ENCODE measurements at places on chromosomes 5 and 9.

DNA sequence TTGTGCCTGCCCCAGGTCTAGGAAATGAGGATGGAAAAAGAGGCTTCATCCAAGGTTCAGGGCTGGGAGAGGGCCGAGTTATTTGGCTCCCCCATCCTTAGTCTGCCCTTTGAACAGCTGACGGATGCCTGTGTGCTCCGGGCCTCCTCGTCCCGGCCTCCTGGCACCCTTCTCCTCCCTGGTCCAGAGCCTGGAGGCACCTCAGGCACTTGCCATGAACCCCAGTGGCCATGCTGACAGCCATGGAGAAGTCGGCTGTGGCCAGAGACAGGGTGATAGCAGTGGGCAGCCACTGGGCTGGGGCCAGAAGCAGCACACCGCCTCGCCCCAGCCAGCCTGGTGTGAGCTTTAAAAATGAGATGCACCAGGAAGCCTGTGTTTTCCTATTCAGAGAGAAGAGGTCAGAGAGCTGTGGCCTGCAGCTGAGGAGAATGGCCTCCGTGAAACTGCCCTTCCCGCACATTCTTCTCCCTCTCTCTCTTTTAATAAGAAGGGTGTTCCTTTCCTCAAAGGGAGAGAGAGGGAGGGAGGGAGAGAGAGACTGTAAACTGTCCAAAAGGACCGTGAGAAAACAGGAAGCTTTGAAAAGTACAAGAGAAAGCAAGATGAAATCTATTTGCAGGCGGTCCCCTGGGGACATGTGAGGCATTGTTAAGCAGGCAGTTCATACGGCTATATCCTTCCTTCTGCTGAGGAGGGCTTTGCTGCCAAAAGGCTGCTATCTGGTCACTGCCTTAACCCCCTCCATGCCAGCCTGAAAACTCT is 55.3 kb downstream of the ZNF366 start:
- DNase-seq = no peak

GRCh38 chr5:112348387-112348786 is 70.7 kb downstream of the EPB41L4A start:
- no peak for DNase-seq

DNA sequence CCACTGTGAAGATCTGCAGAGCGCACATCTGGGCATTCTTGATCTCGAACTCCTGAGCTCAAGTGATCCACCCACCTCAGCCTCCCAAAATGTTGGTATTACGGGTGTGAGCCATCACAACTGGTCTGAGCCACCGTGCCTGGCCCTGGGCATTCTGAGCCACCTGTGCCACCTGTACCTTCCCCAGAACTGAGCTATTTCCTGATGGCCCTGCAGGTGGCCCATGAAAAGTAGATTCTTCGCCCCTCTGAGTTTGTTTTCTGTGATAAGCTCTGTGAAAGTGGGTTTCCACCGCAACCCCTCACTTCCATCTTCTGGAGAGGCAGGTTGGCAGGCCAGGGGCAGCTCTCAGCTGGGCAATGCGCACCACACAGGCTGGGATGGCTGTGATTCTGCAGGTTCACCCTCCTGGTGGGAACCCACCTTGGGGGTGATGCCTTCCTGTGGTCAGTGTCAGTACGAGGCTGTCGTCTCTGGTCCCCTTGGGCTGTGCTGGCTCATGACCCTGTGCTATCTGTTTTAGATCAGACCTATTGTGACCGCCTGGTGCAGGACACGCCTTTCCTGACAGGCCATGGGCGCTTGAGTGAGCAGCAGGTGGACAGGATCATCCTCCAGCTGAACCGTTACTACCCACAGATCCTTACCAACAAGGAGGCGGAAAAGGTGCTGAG is 11.3 kb downstream of the CARD19 start:
- no peak for DNase-seq

DNA sequence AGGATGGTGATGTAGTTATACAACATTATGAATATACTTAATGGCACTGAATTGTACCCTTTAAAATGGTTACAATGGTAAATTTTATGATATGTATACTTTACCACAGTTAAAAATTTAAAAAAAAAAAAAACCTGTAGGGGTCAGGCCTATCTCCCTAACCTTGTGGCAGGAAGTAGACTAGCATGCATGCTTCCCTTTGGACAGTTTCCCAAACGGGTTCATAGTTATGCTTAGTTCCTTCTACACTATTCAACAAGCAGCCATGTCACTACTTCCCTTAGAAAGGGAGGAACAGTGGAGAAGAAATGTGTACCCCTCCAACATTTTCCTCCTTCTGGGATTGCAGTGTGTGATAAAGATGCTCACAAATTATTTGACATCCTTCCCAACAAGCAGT is 32.5 kb downstream of the IDNK start:
- DNase-seq = no peak

GRCh38 chr5:117794847-117795246 is 1193.5 kb downstream of the DTWD2 start:
- DNase-seq = no peak

- DNase-seq = no peak
Observed at GRCh38 chr5:88374391-88374790, 105.7 kb upstream of the TMEM161B start.

DNA sequence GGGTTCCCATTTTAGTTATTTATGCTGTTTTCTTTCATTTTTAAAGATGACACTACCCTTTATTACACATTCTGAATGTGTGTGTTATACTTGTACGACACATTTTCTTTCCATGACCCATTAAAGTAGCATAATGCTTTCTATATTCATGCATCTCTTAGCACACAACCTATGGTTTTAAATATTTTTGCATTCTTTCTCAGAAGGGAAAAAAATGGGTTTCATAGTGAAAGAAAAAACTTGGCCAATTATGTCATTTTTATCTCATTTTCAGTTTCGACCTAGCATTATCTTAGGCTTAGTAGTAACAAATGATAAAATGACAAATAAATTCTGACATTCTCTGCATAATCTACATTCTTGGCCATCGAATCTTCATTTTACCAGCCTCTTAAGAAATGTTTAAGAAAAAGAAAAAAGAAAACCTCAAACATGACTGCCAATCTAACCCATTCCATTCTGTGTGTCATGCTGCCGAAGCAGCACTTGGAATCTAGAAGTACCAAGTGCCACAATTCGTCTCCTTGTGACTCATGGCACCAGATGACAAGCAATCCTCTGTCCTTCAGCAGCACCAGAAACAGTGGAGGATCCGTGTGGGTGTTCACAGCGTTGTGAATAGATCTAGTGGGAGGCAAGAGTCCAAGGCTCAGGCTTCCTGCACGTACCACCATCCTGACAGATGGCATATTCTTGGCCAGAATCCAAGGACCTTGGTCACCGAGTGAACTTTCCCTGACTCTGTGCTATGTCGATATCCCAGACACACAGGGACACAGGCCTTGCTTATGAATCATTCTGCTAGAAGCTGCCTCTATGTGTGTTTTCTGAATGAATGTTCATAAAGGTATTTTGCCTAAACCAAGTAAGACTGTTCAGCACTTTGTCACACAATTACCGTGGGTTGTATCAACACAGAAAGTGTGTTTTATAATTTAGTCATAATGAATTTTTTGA is 502.7 kb downstream of the NR2F1-AS1 start:
- no peak for DNase-seq

DNA sequence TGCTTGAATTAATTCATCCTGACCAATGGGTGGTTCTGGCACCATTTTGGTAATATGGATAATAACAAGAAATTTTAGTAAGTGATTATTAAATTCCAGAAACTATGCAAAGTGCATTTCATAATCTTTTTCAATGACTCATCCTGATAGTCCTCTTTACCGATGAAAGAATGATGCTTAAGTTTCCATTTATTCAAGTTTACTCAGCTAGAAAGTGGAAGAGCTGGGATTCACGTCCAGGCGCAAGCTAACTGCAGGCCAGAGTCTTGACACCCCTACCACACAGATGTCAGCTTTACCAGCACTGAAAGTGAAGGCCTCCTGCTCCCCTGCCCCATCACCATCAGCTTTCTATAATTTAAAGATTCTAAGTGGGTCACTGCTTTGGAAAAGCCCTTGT is 493.5 kb upstream of the WWC1 start:
- DNase-seq = no peak

- DNase-seq = no peak
Observed at GRCh38 chr9:7137040-7137439, 379.3 kb downstream of the KDM4C start.

GRCh38 chr5:17292434-17293015 is 75.1 kb downstream of the BASP1 start:
- DNase-seq = no peak

DNA sequence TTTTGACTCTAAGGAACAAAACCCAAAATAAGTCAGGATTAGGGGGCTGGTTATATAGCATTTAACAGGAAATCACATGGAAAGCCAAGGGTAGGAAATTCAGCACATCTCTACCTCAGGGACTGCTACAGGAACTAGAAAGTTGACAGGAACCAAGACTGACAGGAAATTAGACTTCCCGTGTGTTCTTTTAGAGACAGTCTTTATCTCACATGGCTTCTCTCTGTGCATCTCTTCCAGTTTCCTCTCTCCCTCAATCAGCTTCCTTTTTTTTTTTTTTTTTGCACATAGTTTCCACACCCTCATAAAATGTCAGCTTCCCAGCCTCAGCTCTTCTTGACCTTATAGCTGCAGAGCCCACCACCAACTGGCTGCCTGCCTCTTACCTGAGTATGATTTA is 4.8 kb downstream of the RECK start:
- DNase-seq = no peak

DNA sequence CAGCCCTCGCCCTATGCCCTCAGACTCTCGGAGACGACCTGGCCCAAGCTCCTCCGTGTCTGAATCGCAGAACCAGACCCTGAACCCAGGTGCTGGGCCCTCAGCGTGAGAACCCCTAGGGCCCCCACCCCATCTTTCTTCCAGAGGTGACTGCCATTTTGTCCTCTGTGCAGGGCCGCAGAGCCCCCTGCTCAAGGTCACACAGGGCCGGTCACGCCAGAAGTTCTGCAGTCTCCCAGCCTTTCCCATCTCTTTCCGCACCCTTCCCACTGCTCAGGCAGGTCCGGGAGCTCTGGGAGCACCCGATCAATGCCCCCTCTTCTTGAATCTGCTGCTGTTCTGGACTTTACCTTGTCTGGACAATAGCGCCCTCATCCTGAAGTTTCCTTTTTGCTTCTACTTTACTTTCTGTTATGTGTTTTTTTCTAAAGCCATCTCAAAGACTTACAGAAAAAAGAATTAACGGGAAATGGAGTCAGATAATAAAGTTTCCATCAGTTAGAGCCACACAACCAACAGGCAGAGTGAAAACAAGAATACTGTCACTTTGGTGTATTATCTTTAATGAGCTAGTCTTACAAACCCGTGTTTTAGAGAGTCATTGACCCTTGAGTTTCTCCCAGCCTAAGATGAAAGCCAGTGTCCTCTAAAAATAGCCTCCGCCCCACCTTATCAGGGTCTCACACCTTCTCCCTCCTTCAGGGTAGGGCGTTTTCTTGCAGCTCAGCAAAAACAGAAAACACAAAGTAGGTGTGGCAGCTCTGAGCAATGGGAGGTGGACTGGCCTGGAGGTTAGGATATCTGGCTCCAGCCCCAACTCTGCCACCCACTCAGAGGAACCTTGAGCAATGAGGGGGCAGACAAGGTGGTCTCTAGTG is 1.8 kb downstream of the TMOD1 start:
- no peak for DNase-seq

GRCh38 chr5:143693651-143694252 is 118.2 kb upstream of the HMHB1 start:
- no peak for DNase-seq

DNA sequence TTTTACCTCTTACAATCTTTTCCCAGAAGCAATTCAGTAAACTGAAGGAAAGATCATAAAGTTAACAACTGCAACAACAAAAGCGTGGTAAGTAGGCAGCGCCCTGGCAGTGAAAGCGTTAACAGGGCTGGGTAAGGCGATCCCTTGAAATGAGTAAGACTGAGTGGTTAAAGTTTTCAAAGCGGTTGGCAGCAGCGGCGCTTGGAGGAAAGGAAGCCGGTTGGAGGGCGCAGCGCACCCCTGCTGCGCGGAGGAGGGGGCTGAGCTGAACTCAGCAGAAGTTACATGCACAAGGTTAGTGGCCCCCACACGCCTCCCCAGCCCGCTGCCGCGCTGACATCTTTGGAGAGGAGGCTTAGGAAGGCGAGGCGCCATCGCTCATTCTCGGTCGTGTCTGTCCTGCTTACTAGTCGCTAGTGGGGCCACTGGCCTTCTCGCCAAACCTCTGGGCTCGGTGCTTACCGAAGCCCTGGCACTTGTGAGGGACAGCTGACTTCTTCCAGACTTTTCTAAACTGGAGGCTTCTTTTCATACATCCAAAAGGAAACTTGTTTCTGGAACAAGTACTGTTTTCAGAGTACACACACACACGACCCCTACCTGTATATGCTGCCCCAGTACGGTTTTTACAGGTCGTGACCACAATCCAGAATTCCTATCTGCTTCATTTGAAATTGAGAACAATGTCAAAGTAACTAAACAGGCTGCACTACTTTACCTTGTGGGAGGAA is at the start of gene SH3RF2:
TSS of gene SH3RF2 (plus strand) at position 178 of the 731 bp plus-strand sequence. CDS start 1,351 bp downstream, outside the sequence.
- peak; percentile 17 for DNase-seq

- no peak for DNase-seq
Observed at GRCh38 chr9:98099898-98100297, 19.1 kb downstream of the TRIM14 start.

- DNase-seq = no peak
Observed at GRCh38 chr5:141440341-141440740, 10.0 kb downstream of the PCDHGA12 start.

DNA sequence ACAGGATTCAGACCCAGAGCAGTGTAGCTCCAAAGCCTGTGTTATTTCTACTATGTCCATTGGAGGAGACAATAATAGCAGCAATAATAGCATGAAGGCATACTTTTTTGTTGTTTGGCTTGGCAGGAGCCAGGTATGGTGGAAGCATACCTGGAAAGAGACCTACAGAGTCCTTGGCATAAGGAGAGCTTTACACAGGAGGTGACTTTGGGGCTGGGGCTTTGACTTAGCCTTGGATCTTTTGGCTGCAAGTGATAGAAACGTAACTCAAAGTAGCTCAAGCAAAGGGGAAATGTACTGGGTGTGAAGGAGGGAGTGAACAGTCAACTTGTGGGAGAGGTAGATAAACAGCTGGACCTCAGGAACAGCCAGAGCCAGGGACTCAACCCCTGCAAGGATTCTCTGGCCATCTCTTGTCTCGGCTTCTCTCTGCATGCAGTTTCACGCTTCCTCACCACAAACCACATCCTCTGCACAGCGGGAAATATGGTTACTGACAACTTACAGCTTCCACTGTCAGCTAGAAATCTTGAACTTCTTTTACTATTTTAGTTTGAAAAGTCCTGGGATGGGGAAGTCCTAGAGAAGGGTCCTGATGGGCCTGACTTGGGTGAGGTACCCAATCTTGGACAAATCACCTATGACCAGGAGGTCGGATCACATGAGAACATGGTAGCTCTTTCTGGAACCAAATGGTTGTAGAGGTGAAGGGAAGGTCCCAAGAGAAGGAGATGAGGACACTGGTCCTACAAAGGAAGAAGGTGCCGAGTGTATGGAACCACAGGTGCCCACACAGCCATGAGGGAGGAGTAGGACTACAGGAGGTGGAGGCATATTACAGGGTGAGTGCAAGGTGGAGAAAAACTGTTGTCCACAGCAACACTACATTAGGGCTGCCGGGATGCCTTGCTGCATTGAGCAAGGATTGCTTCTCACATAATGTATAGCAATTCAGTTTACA is 47.0 kb upstream of the TGFBR1 start:
- peak; percentile 68 for DNase-seq

GRCh38 chr9:107016383-107016782 is 153.4 kb downstream of the ZNF462 start:
- no peak for DNase-seq
